ENCODE measurements at places on chromosomes 4 and X.

- no peak for DNase-seq
Observed at GRCh38 chr4:32226204-32226603, 1506.0 kb downstream of the PCDH7 start.

GRCh38 chr4:141339391-141339790 lies 118.7 kb downstream of the ZNF330 start:
- DNase-seq = no peak

DNA sequence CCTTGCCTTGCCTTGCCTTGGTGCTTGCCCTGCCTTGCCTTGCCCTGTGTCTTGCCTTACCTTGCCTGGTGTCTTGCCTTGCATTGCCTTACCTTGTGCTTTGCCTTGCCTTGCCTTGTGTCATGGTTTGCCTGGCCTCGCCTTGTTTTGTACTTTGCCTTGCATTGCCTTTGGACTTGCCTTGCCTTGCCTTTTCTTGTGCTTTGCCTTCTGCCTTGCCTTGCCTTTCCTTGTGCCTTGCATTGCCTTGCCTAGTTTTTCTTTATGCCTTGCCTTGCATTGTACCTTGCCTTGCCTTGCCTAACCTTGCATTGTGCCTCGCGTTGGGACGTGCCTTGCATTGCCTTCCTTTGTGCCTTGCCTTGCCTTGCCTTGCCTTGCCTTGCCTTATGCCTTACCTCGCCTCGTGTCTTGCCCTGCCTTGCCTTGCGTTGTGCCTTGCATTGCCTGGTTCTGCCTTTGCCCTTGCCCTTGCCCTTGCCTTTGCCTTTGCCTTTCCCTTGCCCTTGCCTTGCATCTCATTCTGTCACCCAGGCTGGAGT lies 82.8 kb downstream of the TAB3 start:
- DNase-seq = no peak

DNA sequence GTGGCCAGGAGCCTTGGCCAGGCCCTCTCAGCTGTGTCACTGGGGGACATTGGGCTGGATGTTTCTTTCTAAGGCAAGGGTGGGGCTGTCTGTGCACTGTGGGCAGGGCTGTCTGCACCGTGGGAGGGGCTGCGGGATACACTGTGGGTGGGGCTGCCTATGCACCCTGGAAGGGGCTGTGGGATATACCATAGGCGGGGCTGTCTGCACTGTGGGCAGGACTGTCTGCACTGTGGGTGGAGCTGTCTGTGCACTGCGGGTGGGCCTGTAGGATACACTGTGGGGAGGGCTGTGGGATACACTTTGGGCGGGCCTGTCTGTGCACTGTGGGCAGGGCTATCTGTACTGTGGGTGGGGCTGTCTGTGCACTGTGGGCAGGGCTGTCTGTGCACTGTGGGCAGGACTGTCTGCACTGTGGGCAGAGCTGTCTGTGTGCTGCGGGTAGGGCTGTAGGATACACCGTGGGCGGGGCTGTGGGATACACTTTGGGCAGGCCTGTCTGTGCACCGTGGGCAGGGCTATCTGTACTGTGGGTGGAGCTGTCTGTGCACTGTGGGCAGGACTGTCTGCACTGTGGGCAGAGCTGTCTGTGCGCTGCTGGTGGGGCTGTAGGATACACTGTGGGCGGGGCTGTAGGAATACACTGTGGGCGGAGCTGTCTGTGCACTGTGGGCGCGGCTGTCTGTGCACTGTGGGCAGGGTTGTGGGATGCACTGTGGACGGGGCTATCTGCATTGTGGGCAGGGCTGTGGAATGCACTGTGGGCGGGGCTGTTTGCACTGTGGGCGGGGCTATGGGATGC lies 31.1 kb downstream of the ACOX3 start:
- DNase-seq = peak; percentile 39

- DNase-seq = no peak
Observed at GRCh38 chr4:186307497-186307896, 41.5 kb downstream of the F11 start.

DNA sequence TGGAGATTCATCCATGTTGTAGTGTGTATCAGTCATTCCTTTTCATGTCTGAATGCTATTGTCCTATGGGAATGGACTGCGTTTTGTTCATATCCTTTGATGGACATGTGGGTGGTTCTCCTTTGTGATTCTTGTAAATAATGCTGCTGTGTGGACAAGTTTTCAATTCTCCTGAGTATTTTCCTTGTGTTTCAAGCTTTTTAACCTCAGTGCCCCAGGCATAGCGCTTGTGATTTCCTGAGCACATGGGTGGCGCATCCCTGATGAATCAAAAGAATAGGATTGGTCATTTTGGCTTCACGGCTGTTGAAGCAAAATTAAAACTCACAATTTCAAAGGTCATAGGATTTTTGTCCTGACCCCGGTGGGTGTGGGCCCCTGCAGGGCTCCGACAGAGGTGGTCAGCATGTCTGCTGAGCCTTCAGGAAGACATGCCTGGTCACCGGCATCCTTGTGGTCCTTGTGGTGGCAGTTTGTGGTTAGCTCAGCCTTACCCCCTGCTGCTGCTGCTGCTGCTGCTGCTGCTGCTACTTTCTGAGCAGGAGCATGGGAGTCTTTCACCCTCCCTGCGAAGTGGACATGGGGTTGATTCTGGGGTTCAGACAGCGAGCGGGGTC lies 30.0 kb downstream of the SHROOM2 start:
- no peak for DNase-seq

DNA sequence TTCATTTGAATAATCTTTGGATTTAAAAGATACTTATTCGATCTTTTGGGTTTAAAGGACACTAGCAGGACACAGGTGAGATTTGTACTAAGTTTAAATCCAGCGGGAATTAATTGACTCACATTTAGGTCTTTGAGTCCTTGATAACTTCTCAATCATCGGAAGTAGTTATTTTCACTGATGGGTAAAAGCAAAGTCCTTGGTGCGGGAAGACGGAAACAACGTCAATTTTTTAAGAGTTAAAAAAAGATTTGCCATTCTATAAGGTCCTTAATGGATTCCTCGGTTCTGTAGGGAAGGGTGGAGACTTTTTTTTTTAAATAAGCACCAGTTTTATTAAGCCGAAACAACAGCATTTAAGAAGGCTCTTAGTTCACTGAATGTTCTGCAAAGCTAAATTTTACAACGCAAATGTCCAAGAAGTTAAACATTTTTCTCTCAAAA lies 2.9 kb downstream of the TMSB4X start:
- DNase-seq = no peak

GRCh38 chr4:119268466-119268865 lies 53.5 kb downstream of the FABP2 start:
- no peak for DNase-seq

GRCh38 chr4:68591204-68591603 lies 15.1 kb upstream of the UGT2B17 start:
- DNase-seq = no peak

GRCh38 chr4:20192736-20193135 lies 59.0 kb upstream of the SLIT2 start:
- DNase-seq = no peak

- DNase-seq = no peak
Observed at GRCh38 chrX:39777623-39778025, 320.1 kb downstream of the BCOR start.

DNA sequence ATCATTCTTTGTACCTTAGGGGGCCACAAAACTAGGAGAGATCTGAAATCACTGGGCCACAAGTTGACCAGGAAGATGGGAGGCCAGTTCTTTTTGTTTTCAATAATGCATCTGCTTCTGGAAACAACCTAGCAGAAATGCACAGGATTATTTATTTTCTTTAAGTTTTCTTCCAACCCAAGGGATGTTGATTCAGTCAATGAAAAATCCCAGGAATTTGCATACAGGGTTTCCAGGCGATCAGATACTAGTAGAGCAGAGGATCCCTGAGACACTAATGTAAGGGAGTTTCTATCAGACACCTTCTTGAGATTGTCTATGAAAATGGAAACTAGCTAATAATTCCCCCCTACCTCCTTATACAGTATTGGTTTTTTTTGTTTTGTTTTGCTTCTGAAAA lies 7.4 kb downstream of the ATOH1 start:
- DNase-seq = no peak

- no peak for DNase-seq
Observed at GRCh38 chr4:141860974-141861373, 224.6 kb downstream of the IL15 start.

- DNase-seq = no peak
Observed at GRCh38 chr4:140743194-140743931, 12.8 kb downstream of the TBC1D9 start.

- DNase-seq = peak; percentile 10
Observed at GRCh38 chrX:23699636-23700194, 32.4 kb downstream of the PRDX4 start.

GRCh38 chrX:110310896-110311295 lies 7.0 kb downstream of the AMMECR1 start:
- DNase-seq = no peak

- no peak for DNase-seq
Observed at GRCh38 chr4:62015043-62015739, 815.1 kb downstream of the ADGRL3 start.
